ENCODE measurements at places on chromosomes 12 and 14.

GRCh38 chr12:1781772-1782171, 38.6 kb upstream of the LRTM2 start:
- DNase-seq = no peak

DNA sequence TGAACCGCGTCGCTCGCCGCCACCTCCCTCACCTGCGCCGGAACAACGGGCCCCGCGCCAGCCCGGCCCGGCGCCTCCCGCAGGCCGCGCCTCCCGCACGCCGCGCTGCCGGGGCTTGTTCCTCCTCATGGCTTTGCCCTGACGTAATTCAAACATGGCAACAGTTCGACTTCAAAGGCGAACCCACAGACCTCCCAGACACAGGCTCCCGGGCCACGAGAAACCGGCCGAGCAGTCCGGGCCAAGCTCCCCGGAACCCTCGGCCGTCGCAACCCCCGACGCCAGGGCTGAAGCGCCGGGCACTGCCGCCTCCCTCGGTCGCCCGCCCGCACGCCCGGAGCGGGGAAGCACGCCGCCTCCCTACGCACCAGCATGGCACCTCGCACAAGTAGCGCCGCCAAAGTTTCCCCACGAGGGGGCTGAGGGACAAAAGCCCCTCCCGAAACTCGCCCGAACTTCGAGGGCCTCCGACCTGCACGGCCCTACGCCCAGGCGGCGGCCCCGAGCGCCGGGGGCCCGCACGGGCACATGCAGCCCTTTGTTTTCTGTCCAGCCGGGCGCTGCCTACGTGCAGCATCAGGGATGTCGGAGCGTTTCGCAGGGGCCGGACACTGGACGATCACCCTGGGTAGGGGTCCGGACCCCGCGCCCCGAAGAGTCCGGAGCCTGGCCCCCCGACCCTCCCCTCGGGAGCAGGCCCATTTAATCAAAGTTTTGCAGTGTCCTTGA, 1.7 kb downstream of the SINHCAF start:
- no peak for DNase-seq

- no peak for DNase-seq
Observed at GRCh38 chr12:101077791-101078528, 132.1 kb downstream of the SLC5A8 start.

GRCh38 chr14:104567141-104567956, 12.2 kb upstream of the C14orf180 start:
- no peak for DNase-seq

- no peak for DNase-seq
Observed at GRCh38 chr12:122481861-122482260, 18.9 kb downstream of the ZCCHC8 start.

GRCh38 chr12:111519083-111519482, 80.0 kb downstream of the ATXN2 start:
- DNase-seq = no peak

DNA sequence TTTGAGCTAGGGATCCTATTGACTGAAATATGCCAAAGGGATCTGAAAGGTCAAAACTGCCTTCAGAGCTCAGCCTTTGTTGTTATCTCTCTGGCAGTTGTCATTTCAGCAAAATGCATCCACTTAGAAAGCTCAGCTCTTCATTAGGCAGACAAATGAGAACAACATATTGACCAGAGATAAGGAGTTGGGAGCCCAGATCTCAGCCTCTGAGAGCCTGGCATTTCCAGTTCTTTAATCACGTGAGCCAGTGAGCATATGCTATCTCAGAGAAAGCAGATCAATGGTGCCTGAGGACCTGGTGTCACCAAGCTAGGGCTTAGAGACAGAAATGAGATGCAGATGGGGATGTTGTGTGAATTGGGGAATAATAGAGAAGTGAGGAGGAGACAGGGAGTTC, 101.1 kb downstream of the DAD1 start:
- no peak for DNase-seq

- no peak for DNase-seq
Observed at GRCh38 chr12:120132863-120133385, 16.4 kb upstream of the RAB35 start.

GRCh38 chr14:77031759-77032490, 3.4 kb upstream of the IRF2BPL start:
- DNase-seq = no peak

GRCh38 chr14:65704437-65704836, 291.9 kb downstream of the FUT8 start:
- DNase-seq = no peak

GRCh38 chr14:47278233-47278842, 397.1 kb downstream of the MDGA2 start:
- no peak for DNase-seq

GRCh38 chr12:2445968-2446367, 348.8 kb upstream of the FKBP4 start:
- no peak for DNase-seq

DNA sequence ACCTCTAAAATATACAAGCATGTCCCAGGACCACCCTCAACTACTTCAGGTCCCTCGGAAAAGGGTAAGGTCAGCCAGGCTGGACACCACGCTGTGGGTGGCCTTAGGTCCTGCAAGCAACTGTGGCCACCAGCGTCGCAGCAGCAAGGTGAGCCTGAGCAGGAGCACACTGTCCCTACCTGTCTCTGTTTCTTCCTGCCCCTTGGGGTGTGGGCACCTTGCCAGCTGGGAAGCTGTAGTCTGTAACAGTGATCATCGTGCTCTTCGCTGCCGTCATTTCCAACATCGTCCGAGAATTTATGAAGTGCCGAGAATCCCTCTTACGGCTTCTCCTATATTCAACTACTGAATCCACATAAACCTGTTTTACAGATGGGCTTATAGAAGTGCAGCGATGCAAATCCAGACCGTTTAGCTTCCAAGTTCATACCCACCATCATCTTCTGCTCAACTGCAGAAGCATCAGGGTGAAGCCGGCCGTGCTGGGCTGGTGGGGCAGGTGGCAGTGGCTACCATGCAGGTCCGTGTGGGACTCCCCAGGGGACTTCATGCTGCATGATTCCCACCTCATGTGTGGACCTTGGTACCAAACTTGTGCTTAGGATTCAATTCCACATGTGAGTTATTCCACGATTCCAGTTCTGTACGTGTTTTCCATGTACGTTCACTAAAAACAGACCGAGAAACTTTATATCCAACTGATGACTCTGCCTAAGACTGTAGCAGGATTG, 361.3 kb upstream of the SFSWAP start:
- no peak for DNase-seq

DNA sequence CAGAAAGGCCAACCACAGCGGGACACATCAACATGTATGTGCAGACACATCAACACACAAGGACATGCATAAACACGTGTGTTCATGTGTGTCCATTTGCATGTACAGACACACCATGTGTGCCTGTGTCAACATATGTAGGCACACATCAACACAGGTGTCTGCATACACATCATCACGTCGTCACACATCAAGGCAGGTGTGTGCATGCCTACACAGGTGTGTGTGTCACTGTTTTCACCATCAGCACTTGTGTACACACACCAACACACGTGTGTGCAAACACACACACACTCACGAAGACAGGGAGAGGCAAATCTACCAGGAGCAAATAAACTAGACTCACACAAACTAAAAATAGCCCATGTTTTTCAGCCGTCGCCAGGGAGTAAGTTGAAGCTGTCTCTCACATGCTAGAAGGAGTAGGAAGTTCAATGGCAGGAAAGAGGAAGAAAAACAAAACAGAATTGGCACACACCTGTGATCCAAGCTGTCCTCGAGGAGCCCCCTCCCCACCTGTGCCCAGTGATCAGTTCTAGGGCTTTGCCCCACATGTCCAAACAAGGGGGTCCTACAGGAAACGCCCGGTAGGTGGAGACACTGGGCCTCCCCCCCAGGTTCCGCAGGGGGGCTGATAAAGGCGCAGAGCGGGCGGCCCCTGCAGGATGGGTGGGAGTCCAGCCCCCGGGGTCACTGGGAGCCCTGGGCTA, 7.4 kb downstream of the SCARB1 start:
- no peak for DNase-seq

DNA sequence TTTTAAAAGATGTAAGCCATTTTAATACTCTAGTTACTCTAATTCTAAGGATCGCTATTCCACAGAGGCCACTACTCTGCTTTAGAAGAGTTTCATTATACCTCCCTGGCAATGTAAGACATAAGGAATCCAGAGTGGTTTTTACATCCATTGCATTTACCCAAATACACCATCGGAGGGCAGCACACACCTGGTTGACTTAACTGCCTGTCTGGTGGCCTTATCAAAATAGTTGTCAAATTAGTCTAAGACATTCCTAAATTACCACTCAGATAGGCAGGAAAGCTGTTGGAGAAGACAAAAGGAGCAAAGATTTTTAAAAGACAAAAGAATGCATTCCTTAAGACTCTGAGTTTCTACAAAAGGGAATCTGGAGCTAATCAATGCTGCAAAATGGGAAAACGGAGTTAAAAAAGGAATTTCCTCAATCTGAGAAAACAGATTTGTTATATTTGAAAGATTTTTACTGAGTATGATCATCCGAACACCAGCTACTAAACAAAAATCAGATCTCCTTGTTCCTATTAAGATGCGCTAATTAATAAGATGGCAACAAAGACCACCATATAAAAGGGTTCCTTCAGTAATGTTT, 33.8 kb upstream of the FGD4 start:
- DNase-seq = no peak

- DNase-seq = no peak
Observed at GRCh38 chr12:48017496-48017895, 13.2 kb upstream of the COL2A1 start.

DNA sequence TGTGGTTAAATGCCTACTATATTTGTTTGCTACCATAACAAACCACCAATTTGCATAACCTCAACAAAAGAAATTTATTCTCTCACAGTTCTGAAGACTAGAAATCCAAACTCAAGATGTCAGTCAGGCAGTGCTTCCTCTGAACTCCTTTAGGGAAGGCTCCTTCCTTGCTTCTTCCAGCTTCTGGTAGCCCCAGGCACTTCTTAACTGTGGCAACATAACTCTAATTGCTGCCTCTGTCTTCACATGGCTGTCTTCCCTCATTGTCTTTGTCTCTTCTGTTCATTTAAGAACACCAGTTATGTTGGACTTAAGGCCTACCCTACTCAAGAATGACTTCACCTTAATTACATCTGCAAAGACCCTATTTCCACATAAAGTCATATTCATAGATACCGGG, 206.9 kb downstream of the SYT1 start:
- no peak for DNase-seq

DNA sequence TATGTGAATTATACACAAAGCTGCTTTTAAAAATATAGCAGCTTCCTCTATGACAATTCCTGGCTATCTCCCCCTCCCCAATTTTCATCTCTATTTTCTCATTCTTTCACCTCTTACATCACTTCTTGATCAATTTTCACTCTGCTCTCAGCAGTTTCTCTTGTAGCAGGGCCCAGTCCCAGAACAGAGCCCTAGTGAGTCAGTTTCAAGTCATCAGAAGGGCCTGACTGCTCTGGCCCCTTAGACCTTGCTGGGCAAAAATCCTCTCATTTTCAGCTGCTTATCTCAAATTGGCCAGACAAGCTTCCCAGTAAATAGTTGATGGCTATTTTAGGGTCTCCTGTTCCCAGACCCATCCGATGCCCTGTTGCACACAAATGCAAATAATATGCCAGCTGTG, 101.4 kb downstream of the TTC7B start:
- no peak for DNase-seq

GRCh38 chr14:31955936-31956579, 121.0 kb upstream of the ARHGAP5 start:
- no peak for DNase-seq

DNA sequence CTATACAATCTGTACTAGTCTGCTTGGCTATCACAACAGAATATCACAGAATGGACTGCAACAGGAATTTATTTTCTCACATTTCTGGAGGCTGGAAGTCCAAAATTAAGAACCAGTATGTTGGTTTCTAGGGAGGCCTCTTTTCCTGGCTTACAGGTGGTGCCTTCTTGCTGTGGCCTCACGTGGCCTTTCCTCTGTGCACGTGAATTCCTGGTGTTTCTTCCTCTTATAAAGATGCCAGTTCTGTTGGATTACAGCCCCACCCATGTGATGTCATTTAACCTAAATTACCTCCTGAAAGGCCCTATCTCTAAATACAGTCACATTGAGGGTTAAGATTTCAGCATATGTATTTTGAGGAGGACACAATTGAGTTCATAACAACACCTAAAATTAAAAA, 32.1 kb upstream of the C2CD5 start:
- DNase-seq = no peak

DNA sequence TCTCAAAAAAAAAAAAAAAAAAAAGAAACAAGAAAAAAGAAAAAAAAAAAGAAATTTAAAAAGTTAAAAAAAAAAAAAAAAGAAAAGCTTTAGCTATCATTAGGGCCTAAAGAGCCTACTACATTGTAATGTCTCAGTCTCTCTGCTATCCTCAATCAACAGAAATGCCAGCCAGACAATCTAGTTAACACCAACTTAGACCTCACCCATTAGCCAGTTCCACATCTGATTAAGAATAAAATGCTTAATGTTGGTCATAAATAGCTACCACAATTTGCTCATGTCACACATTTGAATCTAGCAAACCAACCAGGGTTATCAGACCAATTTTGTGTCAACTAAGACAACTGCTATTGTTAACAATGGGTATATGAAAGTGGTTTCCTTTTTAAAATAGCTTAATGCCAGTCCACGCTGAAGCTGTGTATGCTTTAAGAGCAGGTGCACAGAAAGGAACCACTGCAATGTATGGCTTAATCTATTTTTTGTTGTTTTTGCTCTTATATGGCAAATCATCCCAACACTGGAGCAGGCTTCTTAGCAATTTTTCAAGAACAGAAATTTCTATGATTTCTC, 45.5 kb upstream of the SELPLG start:
- no peak for DNase-seq

DNA sequence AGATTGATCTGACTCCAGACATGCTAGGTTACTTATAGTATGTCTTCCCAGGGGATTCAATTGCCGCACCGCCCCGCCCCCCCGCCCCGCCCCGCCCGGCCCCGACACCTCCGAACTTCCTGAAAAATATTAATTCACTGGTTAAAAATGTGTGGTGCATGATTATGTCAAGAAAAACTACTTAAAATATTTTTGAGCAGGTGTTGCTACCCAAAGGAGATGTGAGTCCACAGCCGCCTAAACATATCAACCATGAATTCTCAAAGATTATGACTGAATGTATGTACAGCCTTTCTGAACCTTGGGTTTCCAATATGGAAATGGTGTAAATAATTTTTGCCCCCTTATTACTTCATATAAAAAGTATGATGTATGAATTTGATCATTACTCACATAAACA, 2.7 kb upstream of the RIMKLB start:
- DNase-seq = no peak

GRCh38 chr12:91001306-91001705, 3.5 kb downstream of the EPYC start:
- DNase-seq = no peak

DNA sequence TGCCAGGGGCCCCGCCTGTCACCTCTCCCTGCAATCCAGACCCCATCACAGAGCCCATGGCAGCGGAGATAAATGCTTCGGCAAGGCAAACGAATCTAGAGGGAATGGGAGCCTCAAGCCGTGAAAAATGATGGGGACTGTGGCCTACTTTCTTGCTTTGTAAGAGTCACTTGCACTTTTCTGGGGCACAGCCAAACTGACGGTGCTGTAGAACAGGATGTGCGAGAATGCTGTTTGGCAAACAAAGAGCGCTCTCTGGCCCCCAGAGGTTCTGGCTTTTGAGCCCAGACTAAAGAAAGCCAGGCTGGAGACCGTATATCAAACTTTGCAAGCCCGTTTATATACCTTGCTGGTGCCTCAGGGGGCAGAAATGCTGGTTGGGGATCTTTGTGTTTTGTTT, 108.7 kb downstream of the CACNA1C start:
- no peak for DNase-seq

Data from D721Med (cell line).